Right hindlimb (tissue), 1 donor: ENCODE measurements at places on chromosomes 5 and 9.

- DNase-seq, result no peak
Observed at GRCh38 chr5:124570285-124571035, 176.0 kb downstream of the ZNF608 start.

- DNase-seq, result peak; percentile 66
Observed at GRCh38 chr5:56816546-56817081, 1.3 kb downstream of the MAP3K1 start.

DNA sequence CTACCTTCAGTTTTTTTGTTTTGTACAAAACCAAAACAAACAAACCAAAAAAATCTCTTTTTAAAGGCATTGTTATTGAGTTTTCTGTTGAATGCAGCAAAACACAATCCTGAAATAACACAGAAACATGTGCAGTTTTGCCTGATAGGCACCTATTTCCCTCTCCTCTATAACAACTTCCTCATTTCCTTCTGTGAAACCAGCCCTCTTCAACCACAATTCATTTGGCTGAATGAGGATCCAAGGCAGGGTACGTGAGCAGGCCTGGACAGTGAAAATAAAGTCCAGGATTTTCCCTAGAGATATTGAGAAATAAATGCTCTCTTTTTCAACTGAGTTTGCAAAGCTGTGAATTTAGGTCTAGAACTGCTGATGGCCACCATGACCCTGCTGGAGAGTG lies 134.8 kb upstream of the LARP1 start:
- no peak for DNase-seq

GRCh38 chr9:128148509-128149000 lies 698 bp upstream of the LCN2 start:
- no peak for DNase-seq

DNA sequence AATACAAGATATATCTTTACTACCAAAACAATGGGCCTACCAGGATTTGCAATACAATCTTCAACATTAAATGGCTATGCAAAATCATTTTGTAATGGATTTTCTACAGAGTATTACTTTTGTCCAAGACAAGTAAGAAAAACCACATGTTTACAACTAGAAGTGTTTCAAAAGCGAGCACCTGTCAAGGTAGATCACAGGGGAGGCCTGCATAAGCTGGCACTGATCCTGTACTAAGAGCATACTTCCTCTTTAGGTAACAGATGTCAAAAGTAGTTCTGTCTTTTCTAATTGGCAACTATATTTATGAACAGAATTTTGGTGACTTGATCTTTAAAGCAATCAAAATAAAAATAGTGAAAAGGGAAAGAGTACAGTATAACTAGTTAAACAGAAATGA lies 249.0 kb downstream of the MLLT3 start:
- no peak for DNase-seq

GRCh38 chr5:33929925-33930690 lies 6.1 kb upstream of the RXFP3 start:
- DNase-seq, result no peak

DNA sequence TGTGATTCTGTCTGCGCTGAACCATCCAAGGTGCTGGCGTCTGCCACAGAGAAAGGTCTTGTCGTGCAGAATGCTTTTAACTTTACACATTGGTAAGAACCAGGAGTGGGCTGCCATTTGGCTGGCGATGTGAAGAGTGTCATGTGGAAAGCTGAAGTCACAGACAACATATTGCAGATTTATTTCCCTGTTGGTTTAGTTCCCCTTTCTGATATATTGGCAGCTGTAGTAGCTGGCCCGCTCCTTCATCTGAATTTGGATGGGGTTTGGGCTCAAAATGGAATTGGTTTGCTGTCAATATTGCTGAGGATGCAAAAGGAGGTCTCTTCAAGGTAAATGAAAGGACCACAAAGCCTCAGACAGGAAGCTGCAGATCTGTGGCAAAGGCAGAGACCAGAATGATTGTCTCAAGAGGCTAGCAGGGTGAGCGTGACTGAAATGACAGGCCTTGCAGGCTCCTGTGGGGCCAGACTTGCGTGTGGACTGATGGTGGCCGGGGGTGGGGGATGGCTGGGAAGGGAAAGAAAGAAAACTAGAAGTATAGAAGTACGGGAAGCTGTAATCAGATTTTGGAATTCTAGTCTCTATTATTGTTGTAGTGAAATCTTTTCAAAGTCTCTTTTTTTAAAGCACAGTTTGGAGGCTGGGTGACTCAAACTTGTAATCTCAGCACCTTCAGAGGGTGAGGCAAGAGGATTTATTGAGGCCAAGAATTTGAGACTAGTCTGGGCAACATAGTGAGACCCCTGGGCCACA lies 25.1 kb upstream of the CD180 start:
- no peak for DNase-seq

DNA sequence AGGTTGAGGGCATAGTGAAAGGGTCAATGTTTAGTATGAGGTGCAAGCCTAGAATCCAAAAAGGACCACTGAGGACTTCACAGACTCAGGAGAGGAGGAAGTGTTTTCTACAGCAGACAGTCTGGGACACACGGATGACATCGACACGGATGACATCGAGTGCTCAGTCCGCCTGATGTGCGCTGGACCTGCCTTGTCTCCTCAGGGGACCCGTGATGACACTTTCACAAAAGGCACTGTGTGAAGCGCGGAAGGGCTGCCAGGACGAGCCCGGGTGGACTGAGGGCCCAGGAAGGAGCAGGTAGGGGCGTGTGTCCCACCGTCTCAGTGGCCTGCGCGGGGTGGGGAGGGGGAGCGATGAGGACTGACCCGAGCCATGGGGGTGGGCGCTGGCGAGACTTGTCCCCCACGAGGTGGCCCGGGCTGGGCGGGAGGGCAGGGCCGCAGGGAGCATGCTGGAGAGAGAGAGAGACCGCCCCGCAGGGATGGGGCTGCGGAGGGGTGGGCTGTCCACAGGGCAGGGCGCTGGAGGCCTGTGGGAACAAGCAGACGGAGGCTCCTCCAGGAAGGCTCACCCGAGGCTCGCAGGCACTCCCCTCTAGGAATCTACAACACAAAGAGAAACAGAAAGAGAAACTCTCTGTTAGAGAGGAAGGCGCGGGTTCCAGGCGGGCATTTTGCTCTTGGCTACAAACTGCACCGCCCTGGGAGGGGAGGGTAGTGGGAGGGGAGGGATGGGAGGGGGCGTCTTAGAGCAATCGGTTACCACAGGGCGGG lies 54.9 kb downstream of the USP20 start:
- peak; percentile 23 for DNase-seq

DNA sequence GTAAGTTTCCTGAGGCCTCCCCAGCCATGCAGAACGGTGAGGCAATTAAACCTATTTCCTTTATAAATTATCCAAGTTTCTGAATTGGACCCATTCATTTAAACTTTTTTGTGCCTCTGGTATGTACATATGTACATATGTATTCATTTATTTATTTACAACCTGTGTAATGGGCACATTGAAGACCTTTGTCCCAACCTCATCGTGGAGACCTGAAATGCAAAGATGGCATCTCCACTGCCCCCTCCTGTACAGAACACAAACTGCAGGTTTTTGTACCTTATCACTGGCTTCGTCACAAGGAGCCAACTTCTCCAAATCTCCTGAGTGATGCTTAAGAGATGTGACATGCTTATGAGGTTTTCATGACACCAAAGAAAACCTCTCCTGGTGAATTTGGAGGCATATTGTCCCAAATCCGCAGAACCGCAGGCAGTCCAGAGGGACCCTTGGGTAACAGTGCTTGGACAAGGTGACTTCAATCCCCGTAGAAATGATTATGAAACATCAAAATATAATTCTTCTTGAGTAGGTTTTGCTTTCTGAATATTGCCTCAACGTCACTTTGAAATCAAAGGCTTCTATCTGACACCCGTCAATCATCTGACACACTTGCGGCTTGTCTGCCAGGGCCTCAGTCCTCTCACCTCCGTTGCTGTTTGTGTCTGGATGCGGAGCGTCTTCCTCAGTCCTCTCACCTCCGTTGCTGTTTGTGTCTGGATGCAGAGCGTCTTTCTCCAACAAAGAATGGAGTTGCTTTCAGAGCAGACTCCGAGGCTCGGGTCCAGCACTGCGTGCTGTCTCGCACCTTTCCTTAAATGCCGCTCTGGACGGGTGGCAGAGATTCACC lies 135.0 kb upstream of the IRX4 start:
- DNase-seq, result no peak

DNA sequence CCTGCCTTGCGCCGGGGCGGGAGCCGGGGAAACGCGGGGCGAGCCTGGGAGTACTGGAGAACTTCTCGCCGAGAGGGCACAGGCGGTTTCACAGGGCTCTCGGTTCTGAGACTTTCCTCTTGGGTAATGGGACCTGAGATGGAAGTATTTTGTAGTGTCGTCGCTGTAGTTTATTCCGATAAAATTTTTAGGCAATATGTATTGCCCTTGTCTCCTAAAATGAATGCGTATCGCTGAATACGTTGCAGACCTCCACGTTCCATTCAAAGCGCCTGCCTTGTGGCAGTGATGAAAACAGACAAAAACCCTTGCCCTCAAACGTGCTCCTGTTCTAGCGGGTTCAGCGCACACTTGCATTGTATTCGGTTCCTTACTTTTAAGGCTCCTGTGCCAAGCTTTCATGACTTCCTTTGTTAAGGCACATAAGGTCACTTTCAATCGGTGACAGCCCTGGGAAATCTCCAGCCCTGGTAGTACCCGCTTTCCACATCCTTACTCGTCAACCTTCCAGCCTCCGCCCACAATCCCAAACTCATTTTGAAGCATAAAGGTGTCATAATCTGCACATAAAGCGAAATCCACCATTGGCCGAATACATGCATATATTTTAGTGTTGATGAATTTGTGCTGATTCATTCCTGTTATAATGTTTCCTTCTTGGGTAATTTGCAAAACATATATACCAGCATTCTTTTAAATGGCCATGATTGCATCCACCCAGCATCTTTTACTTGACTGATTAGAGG lies 694 bp downstream of the RMI1 start:
- peak; percentile 40 for DNase-seq

DNA sequence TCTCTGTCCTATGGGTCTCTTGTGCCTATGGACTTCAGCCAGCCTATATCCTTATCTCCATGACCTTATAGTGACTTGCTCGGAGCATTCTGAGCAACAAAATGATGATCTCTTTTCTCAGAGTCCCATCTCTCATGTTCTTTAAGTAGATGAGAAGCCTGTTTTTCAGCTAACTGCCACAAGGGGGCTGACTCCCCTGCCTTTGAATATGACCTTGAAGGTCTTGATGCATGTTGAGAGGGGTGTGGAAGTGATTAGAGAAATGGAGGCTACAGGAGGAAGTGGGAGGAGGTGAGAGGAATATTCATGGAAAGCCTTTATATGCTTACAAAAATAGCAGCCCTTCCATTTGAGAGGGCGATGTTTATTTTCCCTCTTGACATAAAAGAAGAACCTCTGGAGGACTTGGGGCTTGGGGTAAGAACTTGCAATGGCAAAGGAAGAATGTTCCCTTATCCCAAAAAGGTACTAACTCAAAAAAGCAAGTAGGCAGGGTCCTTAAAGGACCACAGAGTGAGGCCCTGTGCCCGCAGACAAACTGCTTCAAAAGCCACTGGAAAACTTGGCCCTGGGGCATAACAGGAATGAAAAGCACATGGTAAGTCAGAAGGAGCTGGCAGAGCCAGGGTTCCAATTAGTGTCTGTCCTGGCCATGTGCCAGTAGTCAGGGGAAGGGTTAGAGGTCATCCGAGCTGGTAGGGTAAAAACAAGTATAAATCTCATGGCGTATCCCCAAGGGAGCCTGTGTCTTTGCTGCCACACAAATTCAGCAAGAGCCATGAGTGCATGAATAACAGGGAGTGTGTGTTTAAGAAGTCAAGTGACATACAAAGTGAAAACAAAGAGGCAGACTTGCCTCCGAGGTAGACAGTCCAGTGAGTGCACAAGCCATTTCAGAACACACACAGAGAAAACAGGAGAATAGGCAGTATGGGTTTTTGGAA lies 39.1 kb downstream of the FGD3 start:
- DNase-seq, result no peak

- no peak for DNase-seq
Observed at GRCh38 chr5:103203226-103203625, 55.3 kb upstream of the MACIR start.

DNA sequence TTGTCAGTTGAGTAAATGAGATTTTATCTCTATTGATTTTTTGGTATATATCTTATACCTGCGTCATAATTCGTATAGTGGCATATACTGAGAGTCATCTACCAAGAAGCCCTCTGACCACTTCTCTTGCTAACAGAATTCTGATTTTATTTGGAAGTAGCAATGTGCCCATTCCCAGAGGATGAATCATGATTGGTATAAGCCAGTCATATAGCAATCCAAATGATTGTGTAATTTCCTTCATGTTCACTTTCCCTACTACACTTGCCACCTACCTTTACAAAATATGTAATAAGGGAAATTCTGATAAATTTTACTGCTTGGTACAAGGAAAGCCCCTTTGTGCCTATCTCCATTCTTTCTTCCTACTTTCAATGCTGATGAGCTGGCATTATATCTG lies 16.1 kb upstream of the ZNF462 start:
- DNase-seq, result no peak

GRCh38 chr5:67189079-67189354 lies 7.6 kb downstream of the CD180 start:
- no peak for DNase-seq

- no peak for DNase-seq
Observed at GRCh38 chr5:89282554-89283510, 399.8 kb upstream of the MEF2C start.

GRCh38 chr5:150780816-150781221 lies 2.3 kb downstream of the SMIM3 start:
- DNase-seq, result no peak

DNA sequence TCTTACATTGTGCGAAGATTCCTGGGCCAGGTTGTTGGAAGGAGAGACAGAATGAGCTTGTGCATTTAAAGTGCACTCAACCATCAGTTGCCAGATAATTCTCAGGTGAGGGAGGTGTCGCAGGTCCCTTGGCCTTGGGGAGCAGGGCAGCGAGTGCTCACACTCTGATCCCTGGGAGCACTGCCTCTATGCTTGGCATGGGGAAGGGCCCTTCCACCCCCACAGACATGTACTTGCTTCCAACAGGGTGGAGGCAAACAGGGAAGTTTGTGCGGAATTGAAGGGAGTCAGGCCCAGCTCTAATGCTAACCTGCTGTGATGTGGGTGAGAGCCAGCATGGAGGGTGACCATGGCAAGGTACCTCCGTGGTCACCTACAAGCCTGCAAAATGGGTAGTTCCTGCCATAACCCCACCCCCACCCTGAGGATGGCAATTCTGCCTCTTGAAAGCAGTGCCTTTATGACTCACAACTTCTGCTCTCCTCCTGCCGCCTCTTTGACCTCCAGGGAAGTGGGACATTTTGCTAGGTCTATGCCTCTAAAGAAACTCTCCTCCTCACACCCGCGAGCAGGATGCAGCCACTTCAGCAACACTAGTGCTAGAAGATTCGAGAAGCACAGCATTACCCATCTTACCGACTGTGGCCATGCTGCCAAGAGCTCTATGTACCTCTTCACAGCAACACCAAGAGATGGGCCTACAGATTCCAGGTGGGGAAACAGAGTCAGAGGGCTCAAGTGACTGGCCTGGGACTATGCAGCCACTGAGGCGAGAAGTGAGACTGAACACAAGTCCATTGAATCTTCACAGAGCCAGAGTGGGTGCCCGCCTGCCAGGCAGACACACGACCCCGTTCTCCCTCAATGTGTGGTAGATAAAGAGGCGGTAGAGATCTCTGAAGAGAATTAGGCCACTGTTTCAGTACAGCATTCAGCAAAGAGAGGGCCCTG lies 22.1 kb upstream of the SLC25A51 start:
- DNase-seq, result no peak
